Spleen (tissue), 13 donors: ENCODE measurements at places on chromosomes 3 and 15. TPM values are rescaled to one million over a fixed set of nuclear protein-coding genes. Genes with fewer than 3 reads are reported as not detected.
A peak's percentile ranks its signal among the peaks of the same experiment; 100 is the strongest.

GRCh38 chr3:60582288-60582687 is 669.0 kb downstream of the FHIT start:
- no peak for DNase-seq

The NAALADL2 gene
- total RNA-seq: 9.6 TPM

The IGF2BP2 gene
- 12.8 TPM for total RNA-seq

DNA sequence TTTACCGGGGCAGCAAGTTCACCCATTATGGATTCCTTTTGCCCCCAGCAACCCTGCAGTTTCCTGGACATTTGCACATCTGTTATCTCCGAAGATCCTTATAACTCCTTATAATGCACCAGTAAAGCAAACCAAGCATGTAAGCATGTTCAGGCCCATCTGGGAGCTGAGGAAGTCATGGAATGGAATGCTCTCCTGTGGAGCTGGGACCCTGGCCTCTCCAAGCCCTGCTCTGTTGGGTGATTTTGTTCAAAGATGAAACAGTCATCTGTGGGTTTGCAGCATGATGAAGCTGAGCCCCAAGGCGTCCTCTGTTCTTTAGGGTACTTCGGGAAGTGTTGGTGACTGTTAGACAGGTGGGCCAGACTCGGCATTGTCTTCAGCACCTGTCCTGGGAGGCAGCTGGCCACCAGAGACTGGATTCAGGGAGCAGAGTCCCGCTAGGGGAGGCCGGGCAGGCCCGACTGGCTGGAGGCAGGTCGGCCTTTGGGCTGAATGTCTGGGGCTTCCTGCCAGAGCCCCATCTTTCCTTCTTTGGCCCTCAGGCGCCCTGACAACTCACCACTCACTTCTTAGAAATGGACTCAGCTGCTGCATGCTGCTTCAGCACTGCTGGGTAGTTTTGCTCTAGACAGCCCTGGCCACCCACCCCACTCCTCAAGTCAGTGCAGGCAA is 3.9 kb downstream of the DNAH1 start:
- no peak for DNase-seq

DNA sequence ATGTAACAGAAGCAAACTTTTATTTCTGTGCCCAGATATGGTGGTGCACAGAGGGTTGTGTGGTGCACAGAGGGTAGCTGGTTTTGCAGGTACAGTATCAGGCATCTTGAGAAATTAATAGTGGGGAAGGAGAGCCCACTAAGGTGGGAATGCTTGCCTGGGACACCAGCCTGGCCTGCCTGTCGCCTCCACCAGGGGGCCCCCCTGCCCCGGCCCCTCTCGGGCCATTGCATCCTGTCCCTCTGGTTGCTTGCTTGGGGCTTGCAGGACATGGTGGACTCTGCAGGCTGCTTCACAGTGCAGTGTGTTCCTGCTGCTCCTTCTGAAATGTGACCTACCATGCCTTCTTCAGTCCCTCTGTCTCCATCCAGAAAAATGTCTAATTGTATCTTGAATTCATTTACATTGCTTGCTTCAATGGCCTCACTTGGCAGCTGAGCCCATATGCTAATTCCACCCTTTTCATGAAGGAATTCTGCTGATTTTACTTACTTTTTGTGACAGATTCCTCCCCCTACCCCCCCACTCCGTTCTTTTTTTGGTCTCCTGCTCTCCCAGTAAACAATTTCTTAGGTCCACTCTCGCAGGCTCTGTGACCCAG is 73.6 kb downstream of the EEFSEC start:
- DNase-seq: no peak

DNA sequence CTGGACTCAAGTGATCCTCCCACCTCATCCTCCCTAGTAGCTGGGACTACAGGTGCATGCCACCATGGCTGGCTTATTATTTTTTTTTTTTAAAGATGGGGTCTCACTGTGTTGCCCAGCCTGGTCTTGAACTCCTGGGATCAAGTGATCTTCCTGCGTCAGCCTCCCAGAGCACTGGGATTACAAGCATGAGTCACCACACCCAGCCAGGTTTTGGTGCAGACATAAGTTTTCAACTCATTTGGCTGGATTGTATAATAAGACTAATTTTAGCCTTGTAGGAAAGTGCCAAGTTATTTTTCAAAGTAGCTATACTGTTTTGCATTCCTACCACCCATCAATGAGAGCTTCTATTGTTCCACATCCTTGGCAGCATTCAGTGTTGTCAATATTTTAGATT is 32.1 kb downstream of the BUB1B start:
- no peak for DNase-seq

The CCNL1 gene
- total RNA-seq: 237 TPM

DNA sequence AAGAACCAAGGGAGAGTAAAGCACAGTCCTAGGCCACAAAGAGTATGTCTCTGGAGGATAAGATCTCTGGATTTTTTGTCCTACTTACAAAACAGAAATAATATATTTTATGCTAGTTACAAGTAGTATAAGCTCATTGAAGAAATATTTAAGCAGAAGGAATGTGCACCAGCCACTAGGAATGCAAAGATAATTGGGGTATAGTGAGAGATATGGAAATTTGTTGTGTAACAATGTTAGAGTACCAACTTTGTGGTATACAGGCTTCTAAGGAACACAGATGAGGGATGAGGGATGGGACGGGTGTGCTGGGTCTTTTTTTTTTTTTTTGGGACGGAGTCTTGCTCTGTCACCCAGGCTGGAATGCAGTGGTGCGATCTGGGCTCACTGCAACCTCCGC is 26.5 kb downstream of the AKAP13 start:
- DNase-seq: no peak

DNA sequence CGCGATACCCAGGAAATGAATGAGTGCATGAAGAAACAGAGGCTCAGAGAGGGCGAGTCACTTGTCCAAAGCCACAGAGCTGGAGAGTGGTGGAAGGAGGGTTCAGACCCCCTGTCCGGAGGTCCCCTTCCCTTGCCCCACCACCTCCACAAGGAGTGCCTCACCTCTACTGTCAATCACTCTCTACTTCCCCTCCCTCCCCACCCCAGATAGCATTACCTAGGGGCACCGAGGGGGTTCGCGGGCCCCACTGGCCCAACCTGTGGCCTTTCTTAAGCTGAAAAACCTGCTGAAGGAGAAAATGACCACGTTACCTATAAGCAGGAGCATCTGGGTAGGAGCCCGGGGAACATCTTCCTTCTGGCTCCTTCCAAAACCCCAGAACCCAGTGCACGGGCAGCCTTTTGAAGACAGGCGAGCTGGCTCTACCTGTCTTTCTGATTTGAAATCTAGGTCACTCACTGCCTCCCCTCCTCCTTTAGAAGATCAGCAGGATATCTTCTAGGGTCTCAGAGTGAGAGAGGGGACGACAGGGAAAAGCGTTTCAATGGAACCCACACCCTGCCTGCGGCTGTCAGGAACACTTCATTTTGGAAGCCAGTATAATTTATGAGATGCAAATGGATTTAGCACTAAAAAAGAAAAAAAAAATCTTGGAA is 89.9 kb upstream of the MEF2A start:
- no peak for DNase-seq

The BFSP2 gene
- 3.0 TPM for total RNA-seq

GRCh38 chr15:34362047-34362773 is 4.8 kb downstream of the LPCAT4 start:
- DNase-seq: no peak

- no peak for DNase-seq
Measured at GRCh38 chr15:39149636-39150150, 431.2 kb upstream of the THBS1 start.

The KLHL40 gene
- total RNA-seq: not detected

DNA sequence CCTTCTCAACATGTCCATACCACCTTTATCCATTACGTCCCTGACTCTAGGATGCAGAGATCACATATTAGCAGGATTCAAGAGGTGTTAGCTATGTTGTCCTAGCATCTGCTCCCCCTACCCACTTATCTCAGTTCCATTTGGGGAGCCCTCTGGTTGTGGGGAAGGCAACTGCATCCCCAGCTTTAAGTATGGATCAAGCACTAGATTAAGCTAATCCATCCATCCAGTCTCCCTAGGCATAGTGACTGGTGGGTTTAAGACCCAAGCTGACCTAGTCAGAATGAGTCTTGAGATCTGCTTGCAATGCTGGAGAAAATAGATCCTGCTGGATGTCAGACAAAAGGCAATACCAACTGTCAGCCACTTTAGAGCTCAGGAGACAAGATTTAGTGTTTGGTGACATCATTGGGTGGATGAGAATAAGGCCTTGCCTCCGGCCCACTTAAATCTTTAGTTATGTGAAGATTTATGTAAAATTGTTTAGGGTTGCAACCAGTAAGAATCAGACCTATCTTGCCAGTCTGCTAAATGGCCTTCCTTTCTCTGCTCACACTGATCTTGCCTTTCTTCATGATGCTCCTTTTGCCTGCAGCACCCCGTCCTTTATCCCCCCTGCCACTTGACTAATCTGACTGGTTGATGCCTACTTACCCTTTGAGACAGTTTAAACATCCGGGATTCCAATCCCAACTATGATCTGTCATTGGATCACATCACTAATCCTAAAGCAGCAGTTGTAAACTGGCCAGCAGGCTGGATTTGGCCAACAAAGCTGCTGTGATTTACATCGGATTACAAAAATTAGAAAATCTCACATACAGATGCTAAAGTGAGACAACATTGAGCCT is 2.1 kb upstream of the ISY1 start:
- DNase-seq: no peak

DNA sequence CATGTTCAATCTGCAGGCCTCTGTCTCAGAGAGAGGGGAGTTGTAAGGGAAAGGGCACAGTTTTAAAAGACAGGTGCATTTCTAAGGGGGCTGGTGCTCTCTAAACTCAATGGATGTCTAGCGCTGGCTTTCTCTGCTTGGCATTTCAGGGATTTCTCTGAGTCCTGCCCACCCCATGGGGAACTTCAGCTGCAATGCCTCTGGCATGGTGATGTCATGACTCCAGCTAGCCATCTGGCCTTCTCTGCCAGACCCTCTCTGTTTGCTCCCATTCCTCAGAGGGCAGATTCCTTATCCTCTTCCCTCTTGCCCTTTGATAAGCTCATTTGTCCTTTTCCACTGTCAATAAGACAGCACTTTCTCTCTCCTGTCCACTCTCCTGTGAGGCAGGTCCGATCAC is 40.8 kb downstream of the RPLP1 start:
- no peak for DNase-seq

DNA sequence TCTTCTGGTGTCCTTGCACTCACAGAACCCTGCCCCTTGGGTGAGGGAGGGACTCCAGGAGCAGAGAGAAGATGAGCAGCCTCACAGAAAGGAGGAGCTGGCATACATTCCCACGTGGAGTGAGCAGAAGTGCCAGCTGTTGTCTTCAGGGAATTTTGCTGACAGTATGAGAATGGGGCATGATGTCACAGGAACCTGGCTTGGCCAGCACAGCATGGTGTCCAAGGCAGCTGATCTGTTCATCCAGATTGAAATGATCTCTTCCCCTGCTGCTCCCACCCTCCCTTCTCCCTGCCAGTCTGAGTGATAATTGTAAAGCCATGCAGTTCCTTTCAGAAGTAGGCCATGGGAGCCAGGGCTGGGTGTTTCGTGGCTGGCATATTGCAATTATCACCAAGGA is 53.3 kb downstream of the GJD2 start:
- no peak for DNase-seq

GRCh38 chr3:52247409-52248164 is 2.0 kb downstream of the PPM1M start:
- DNase-seq: peak; percentile 72

DNA sequence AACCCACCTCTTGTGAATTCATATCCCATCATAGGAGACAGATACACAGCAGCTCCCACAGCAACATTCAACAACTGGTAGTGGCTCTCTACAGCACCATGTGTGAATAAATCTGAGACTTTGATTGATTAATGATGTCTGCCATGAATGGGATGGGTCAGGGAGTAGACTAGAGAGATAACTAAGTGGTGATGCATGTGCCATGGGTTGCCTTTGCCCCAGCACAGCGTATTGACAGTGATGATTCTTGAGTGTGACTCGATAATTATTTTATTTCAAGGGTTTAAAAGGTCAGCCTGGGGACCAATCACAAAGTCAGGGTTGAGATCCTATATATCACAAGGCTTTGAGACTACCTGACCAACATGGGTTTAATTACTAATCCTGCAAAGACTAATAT is 295.9 kb downstream of the PTPRG start:
- DNase-seq: no peak

GRCh38 chr15:83206526-83207008 is 1.1 kb downstream of the HDGFL3 start:
- peak; percentile 82 for DNase-seq

The TMEM212 gene
- not detected for total RNA-seq
